ENCODE measurements at places on chromosomes 2 and 18.

GRCh38 chr18:3840766-3841165, 390.8 kb downstream of the TGIF1 start:
- DNase-seq: no peak

DNA sequence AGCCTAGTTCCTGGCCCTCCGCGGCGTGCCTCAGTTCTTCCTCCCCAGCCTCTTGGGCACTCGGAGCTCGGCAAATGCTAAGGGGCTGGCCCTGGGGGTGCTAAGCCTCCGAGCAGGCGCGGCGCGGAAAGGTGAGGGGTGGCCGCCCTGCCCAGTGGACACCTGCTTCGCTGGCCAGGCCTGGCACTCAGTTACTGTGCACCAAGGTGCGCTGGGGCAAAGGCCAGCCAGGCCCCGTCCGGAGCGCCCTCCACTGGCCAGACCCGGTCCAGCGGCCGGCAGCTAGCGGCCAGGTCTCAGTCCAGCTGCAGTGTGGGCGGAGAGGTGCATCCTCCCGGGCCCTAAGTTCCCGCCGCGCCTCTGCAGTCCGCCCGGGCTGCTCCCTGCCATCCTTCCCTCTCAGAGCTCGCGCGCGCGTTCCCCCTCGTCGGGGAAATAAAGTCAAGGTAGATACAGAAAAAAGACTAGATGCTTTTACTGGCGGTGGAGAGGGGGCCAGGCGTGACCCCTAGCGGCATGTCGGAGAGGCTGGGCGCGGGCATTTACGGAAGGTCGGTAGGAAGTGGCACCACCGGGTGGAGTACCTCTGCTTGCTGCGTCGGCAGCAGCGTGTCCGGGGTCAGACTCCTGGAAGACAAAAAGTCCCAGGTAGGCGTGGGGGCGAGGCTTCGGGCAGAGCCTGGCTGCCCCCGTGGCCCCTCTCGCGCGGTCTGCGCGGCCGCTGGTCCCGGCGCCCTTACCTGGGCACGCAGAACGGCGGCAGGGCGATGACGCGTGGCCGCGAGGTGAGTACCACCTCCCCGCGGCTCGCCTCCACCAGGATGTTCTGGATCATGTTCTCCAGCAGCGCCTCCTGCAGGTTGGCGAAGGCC, 9.4 kb upstream of the CRYBA2 start:
- peak; percentile 60 for DNase-seq

DNA sequence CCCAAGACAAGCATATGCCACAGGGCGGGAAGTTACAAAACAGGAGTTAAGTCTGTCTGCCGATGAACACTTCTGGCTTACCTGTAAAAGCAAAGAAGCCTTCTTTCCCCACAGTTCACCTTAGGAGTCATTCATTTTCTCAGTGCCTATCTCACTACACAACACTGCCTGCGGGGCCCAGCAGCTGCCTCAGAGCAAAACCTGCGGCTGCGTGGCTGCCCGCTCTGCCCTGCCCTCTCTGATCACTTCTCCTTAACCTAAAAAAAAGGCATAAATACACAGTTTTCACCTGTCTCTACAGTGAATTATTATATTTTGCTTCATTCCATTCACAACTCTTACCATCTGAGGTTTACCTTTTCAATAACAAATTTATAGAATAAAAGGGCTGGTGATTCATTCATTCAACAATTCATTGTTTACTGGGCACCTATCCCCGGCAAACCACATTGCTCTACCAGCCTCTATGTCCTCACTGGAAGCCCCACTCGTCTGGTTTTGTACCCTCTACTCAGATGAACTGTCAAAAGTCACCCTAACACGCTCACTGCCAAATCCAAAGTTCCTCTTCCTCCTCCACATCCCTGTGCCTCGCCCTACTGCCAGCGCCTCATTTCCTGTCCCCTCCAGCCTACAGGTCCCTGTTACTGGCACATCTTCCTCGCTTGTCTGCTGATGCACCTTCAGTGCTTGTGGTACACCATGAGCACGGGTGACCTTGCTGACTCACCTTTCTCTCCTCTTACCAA, 31.4 kb downstream of the AFG3L2 start:
- DNase-seq: no peak

- DNase-seq: no peak
Measured at GRCh38 chr2:161111531-161111930, 48.7 kb upstream of the TANK start.

DNA sequence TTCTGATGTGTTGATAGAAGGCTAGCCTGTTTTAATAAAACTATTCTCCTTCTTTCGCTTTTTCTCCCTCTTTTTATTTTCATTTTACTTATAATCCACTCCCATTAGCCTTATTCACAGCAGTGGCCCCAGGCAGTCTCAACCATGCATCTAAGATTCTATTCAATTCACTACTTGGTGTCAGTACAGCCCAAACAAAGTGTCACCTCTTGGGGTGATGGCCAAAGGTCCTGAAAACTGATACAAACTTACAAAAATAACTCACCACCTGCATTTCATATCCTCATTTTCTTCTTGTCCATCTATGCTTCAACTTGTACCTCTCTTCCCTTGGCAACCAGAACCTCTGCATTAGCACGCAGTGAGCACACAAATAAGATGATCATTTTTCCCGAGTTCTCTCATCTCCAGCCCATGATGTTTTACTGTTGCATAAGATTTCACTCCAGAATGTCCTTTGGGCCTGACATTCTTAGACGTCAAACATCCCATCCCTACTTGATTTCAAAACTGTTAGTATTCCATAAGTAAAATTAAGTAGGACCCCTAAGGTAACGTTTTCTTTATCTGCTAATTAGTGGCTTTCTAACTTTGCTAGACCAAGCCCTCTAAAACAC, 559.3 kb upstream of the TNP1 start:
- no peak for DNase-seq

DNA sequence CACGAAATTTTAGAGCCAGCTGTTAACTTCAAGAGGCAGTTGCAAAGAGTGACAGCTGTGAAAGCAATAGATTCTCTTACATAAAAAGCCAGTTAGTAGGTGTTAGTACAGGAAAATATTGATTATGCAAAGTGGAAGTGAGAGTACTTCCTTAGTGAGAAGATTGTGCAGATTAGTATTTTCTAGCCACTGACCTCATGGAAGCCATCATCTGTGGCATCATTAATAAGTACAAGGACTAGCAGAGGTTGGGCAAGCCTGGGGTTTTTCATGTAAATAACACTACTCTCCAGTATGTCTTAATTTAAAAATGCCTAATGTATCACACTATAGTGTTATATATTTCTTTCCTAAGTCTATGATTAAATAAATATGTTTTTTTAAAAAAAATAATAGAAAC, 166.2 kb upstream of the DTNA start:
- no peak for DNase-seq

DNA sequence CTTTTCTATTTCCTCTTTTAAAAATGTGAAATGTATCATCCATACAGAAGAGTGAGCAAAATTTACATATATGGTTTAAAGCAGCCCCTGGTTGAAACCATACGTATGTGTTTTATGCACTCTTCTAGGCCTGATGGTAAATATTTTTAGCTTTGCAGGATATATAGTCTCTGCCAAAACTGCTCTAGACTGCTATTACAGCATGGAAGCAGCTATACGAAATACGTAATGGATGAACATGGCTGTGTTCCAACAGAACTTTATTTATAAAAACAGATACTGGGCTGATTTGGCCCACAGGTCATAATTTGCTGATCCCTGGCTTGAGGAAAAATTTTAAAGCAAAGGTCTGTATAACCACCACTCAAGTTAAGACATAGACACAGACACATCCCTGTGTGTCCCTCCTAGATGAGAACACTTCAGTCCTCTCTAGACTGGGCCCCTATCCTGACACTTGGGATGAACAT, 42.5 kb upstream of the ATP8B1 start:
- DNase-seq: no peak

- DNase-seq: no peak
Measured at GRCh38 chr18:66668706-66669105, 64.8 kb upstream of the CDH19 start.

DNA sequence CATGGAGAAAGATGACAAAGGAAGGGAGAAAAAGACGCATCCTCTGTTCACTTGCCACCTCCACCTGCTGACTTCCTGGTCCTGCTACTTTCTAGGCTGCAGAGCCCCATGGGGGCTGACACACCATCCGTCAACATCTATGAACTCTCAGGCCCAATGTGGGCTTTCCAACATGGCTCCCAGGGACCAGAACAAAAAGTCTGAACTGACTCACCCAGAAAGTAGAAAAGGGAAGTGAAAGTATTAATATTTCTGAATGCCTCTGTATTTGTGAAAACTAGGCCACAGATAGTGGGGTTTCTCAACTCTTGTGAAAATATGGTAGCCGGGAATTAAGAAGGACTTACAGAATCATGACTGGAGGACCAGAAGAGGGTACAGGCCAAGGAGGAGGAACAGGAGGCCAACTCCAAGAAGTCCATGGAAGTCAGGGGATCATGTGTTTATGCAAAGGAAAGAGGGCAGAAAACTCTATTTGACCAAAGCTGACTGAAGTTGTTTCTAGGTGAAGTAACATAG, 123.1 kb upstream of the CAB39 start:
- DNase-seq: peak; percentile 38

GRCh38 chr18:824179-824578, 12.1 kb upstream of the YES1 start:
- no peak for DNase-seq

DNA sequence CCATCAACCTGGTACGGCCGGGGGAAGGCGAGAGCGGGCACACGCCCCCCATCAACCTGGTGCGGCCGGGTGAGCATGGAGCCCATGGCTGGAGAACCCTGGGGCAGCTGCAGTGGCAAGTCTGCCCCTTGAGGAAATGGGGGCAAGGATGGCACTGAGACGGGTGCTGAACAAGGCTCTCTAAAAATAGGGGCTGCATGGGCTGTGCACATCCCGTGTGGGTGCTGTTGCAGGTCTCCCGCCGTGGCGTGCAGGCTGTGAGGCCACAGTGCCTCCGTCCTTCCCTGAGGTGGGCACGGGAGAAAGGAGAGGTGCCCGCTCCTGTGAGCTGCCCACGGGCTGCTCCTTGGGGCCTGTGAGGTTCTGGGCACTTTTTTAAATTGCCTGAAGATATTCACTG, 99.2 kb downstream of the NFATC1 start:
- no peak for DNase-seq

DNA sequence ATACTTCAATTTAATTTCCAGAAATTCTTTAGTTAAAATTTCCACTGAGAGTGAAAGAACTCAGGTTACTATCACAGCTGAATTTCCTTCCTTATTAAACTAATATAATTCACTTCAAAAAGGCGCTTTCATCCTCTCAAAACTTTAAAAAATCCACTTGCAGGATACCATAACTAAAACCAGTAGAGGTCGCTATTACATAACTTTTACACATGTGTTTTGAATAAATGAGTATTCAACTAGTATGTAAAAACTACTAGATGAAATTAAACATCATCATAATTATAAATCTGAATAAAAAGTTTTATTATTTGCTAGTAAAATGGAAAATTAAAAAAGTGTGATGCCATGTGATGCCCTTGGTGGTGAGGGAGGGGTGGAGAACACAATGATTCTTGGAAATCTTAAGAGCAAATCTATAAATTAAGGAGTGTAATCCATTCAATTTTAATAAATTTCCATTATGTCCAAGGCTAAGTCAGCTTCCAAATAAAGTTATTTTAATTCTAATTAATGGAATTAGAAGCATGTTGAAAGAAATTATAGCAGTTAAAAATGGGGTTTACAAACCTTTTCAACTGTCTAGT, 61.4 kb downstream of the SOS1 start:
- DNase-seq: no peak

DNA sequence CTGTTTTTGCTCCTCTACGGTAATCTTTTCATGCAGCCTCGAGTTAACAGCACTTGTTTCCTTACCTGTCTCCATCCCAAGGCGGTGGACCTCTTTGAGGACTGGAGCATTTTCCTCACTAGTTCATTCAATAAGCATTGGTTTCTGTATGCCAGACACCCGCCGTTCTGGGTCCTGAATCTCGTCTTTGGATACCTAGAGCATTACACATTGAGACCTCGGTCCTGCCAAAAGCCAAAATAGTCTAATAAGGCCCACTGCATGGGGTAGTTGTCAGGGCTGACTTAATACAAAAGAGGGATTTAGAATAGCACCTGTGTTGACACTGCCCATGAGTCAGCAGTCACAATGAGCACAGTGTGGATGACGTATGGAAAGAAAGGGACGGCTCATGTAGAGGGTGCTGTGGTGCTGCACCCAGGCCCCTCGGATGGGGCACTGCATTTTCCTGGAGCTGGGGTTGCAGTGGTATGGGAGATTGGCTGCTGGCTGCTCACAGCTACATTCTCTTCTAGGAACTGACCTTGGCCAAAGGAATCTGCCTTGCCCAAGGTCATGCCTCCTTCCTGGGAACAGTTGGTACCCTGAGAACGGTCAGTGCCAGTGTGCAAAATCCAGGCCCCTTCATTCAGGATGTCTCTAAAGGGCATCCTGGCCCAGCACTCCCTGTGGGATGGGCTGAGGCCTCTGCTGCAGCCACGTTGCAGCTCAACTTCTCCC, 126.9 kb upstream of the NCK2 start:
- DNase-seq: no peak

DNA sequence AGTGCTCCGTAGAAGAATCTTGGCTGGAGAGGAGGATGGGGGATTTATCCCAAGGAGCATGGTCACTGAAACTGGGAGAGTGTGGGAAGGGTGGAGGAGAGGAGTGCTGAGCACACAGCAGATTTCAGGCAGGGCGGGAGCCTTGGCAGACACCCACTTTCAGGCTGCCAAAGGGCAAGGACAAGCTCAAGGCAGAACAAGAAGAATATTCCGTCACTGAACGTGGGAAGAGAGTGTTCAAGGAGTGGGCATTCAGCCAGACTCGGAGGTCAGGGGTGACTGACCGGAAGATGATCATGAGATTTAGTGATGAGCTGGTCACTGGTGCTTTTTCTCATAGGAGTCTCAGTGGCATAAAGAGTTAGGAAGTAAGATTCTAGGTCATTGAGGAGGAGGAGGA, 136.2 kb upstream of the RASGRP3 start:
- DNase-seq: no peak

DNA sequence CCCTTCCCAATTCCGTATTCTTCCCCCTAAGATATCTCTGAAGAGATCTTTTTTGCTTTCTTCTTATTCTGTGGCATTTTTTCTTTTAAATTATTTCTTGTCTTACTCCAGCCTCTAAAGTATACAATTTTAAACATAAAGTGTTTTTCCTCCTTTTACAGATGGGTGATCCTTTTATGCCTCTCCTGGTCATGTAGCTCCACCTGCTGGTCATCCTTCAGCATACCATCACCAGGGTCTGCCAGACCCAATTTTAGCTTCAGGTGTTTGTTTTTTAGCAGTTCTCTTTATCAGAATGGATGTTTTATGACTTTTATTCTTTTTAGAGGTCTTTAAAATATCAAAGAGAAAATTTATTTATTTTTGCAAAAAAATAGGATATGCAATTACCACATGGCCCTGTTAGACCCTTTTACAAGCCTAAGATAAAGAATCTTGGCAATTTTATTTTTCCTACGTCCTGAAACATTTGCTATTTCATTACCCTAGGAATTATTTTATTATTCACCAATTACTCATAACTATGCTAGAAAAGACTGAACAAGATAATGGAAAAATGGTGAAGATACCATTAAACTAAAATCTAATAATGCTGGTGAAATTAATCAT, 55.5 kb downstream of the PIGN start:
- peak; percentile 55 for DNase-seq

GRCh38 chr2:7348761-7349160, 431.5 kb downstream of the RNF144A start:
- no peak for DNase-seq

GRCh38 chr18:39713961-39714360, 2148.4 kb upstream of the CELF4 start:
- DNase-seq: no peak

GRCh38 chr2:189557373-189557772, 23.2 kb downstream of the SLC40A1 start:
- DNase-seq: no peak

All from activated naive CD8-positive, alpha-beta T cell treated with anti-CD3 and anti-CD28 coated beads, Interleukin-2, amount 50 U/mL, for 24 hours (primary cell).